ENCODE measurements at places on chromosomes 3 and 15.
A peak's percentile ranks its signal among the peaks of the same experiment; 100 is the strongest.

DNA sequence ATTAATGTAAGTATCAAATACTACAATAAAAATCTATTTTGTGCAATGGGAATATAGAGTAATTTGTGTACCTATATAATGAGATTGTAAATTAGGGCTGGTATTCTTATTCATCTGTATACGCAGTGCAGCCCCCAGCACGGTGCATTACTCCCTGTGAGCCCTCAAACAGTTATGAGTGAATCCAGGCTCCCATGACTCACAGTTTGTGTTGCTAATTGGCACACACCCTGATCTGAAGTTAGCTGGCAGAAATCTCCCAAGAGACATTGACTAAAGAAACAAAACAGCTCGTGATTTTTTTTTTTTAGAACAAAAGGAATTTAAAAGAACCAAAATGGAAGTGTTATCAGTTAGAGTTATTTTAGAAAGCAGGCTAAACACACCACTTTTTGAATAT is 15.7 kb downstream of the GK5 start:
- DNase-seq: no peak

DNA sequence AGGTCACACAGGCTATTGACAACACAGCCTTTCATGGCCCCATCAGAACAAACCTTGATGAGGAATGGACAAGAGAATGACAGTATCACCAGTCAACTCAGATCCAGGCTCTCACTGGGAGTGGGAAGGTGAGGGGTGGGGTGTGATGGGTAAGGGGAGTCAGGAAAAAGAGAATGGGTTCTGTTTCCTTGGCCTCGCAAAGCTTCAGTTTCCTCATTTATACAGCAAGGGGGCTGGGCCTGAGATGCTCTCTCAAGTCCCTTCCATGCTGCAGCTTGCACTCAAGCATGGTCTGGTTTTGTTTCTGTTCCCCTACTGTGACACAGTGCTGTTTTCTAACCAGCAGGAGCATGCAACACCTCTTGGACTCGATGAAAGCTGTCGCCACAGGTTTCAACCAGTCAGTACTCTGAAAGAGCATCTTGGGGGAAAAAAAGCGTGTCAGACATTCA is 65.7 kb upstream of the IL12A start:
- no peak for DNase-seq

DNA sequence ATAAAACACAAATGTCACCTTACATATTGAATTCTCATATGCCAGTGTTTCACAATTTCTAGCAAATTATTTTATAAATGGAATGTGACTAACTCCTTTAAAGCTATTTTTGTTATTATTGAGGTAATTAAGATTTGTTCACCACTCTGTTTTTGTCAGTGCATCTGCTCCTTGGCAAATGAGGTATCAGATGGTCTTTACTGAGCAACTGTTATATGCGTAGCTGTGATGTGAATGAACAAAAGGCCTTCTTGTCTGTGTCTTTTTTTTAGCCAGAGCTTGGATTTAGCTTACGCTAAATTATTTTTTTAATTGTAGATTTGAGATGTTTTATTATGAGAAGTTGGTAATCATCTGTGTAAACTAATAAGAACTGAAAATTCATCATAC is 125.3 kb downstream of the IL5RA start:
- no peak for DNase-seq

GRCh38 chr3:170012683-170013400 is 25.0 kb upstream of the GPR160 start:
- DNase-seq: no peak

GRCh38 chr3:126539558-126540250 is 15.7 kb downstream of the CHST13 start:
- DNase-seq: no peak

GRCh38 chr3:14862661-14863230 is 44.0 kb downstream of the FGD5 start:
- DNase-seq: no peak

DNA sequence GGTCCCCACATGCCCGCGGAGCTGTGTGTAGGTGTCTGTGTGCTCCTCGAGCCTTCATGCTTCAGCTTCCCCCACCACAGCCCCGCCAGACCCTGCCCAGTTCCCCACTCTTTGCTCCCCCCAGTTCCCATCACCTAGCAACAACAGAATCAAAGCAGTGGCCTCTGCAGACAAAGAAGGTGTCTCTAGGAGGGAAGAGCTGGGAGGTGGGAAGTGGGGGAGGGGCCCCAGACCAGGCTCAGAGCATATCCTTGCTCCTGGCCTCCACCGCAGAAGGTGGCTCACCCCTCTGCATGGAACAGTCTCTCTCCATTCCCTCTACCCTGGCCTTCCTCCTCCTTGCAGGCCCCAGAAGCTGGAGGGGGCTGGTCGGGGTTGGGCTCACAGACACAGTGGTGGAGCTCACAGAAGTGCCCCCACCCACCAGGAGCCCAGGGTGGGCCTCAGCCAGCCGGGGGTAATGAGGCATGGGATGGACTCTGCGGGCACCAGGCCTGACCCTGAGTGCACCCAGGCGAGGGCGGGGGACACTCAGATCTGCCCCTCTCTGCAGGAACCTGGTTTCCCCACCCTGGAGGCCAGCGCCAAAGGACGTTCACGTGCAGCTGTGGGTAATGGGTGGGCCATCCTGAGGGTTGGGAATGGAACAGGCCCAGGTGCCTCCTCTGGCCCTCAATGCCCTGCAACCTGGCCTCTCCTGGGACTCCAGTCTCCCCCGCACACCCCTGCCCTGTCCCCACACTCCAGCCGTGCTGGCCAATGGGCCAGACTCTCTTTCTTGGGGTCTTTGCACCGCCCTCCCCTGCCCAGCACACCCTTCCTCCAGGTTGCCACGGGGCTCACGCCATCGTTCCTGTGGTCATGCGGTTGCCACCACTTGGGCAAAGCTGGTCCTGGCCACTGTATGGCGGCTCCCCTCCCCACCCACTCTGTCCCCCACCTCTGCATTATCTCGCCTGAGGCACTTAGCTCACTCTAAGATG is 53.4 kb downstream of the TPRA1 start:
- no peak for DNase-seq

DNA sequence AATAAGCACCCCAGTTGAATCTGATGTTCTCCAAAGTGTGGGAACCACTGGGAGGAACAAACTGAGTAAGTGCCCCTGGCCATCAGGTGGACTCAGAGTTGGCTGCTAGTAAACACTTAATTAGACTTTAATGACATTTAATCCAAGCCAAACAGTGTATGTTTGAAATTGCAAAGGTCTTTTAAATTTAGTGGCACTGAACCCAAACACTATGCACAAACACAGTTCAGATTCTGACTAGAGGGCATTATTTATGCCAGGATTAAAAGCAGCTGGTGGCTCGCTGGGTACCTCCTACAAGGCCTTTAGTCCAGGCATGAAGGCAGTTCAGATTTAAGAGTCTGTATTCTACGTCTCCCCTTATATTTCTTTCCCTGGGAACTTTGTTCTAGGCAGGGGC is 264.8 kb downstream of the CLSTN2 start:
- DNase-seq: no peak

GRCh38 chr3:186760897-186761447 is 22.4 kb upstream of the EIF4A2 start:
- DNase-seq: no peak

DNA sequence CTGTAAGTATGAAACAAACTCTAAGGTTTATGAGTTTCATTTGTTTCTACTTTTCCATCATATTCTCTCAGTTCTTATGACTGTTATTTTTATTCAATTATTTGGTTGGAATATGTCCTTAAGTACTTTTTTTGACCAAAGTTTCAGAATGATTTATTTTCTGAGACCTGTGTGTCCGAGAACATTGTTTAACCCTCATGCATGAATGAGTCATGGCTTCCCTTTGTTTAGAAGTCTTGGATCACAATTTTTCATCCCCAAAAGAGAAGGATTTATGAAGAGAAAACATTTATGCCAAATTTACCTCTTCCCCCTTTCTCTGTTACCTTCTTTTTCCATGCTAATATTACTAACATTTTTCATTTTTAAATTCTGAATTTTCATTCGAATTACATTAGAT is 518.0 kb upstream of the NR2F2 start:
- DNase-seq: no peak

DNA sequence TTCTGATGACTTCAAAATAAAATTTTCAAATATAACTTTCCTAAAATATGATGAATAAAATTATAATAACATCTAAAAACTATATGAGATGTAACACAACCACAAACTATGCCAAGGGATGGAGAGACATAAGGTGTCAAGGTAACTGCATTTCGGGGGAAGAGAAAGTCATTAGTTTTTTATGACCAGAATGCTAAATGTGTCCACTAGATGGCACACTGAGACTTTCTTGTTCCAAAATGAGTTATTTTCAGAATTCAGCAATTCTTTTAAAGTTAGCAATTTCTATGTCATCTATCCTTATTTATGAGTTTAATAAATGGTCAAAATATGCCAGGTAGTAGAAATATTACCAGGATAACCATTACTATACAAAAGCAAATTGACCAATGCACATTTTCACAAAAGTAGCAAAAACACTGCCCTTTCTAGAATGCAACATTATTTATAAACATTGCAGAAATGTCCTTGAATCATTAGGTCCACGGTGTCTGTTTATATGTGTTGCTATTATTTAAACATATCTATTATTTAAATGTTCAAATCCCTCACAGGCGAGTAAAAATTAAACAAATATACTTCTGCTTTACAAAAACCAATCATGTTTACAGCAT is 374.2 kb downstream of the PLCL2 start:
- no peak for DNase-seq

GRCh38 chr3:5332270-5332956 is 144.9 kb downstream of the EDEM1 start:
- no peak for DNase-seq

- no peak for DNase-seq
Measured at GRCh38 chr15:40928821-40929659, at the start of gene DLL4. Gene DLL4 (plus strand): TSS chr15:40929340. CDS start chr15:40929669, 329 bp downstream.

GRCh38 chr3:100149713-100150415 is 35.6 kb upstream of the FILIP1L start:
- DNase-seq: no peak

DNA sequence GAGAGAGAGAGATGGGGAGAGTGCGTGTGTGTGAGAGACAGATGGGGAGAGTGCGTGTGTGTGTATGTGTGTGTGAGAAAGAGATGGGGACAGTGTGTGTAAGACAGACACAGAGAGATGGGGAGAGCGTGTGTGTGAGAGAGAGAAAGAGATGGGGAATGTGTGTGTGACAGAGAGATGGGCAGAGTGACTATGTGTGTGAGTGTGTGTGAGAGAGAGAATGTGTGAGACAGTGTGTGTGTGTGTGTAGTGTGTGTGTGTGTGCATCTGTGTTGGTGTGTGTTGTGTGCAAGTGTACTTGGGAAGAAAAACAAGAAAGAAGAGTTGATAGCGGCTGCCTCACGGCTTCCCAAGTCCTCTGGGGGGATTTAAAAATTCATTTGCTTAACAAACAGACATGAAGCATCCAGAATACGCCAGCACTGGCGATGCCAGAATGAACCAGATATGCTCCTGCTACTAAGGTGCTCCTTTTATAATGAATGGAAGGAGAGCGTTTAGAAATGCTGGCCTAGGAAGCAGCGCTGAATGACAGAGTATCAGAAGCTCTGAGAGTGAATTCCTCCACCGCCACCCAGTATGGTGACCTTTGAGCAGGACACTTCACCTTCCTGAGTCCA is 186.1 kb upstream of the TSC22D2 start:
- no peak for DNase-seq

- DNase-seq: no peak
Measured at GRCh38 chr15:95409626-95410310, 920.7 kb upstream of the NR2F2 start.

DNA sequence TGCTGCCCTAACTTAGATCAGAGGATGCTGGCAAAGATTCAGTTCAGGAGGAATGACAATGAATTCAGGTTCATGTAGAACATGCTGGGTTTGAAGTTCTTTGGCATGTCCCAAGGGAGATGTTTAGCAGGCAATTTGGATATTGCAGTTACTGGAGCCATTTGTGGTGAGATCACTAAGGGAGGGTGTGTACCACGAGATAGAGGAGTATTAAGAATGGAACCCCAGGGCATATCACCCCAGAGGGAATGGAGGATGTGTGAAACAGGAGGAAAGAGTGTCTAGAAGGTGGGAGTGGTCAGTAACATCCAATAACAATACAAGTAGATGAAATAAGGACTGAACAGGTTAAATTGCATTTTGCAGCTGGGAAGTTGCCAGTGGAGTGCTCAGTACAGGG is 87.1 kb downstream of the CCR1 start:
- DNase-seq: no peak

GRCh38 chr3:69490235-69490634 is 104.3 kb upstream of the FRMD4B start:
- no peak for DNase-seq

- DNase-seq: no peak
Measured at GRCh38 chr15:73323956-73324355, 44.8 kb downstream of the HCN4 start.

GRCh38 chr15:95839367-95839782 is 491.1 kb upstream of the NR2F2 start:
- no peak for DNase-seq

- DNase-seq: no peak
Measured at GRCh38 chr3:141280086-141280485, 48.5 kb downstream of the PXYLP1 start.

DNA sequence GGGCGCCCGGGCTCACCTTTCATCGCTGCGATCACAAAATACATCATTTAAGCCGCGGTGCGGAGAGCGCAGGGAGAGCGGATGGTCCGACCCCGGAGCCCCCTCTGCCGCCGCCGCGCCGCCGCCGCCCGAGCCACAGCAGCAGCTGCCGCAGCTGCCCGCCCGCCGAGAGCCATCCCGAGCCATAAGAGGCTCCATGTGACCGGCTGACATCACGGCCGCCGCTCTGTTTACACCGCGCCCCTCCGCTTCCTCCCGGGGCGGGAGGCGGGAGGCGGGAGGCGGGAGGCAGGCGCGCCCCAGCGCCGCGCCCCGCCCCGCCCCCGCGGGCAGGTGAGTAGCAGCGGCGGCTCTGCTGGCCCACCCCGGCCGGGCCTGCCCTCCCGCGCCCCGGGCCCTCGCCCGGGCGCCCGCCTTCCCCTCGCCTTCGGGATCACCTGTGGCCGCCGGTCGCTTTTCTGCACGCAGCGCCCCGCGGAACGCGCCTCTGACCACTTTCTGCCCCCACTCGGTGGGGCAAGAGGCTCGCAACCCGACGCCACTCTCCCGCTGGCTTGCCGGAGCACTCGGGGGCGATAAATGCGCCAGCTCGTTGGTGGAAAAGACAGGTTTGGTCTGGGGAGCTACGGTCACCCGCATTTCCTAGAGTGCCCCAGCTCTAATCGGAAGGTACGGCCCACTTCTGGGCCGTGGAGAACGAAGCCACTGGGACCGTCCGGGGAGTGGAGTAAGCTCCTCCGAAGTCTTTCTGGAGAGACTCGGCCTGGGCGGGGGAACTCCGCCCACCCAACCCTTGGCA is 113.6 kb upstream of the ICE2 start:
- DNase-seq: peak; percentile 67
